ENCODE measurements at places on chromosomes 13 and 19.

DNA sequence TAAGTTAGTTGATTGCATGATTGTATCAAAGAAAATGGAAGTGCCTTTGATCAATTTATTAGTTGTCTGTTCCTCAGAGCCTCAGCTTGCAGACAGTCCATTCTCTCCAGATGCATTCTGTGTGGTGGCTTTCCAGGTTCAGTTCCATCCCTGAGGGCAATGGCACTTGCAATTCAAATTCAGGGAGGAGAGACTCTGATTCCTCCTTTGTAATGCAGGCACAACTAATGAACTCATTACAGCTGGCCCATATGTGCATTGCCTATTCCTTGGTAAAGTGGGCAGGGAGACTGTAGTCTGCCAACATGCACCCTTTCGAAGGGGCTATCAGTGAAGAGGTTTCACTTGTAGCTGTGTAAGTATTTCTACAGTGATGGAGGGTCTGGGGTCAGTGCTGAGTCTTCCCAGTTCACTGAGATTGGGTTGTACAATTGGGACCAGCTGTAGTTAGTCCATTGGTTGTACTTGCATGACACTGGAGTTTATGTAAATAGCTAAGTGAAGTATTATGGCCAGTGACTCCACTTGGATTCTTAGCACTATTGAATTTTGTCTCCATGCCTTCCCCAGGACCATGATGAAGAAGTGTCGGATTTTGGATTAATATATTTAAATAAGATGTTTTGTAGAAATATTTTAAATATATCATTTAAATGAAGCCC, 401.7 kb downstream of the GPC6 start:
- DNase-seq = no peak

DNA sequence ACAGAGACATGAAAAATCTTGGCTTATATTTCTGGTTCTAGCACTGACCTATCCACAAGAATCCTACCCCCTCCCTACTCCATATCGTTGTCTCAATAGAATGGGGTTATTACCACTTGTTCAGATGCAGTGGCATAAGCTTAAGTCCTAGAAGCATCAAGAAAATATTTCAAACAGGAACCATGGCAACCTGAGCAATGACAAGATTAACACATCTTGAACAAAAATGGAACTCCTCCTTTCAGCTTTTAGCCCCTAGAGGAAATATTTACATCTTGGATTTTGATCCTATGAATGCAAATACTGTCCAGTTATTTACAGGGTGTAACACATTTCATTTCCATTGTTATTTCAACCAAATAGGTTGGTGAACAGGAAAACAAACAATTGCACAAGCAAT, 46.1 kb upstream of the TSC22D1 start:
- DNase-seq = no peak

DNA sequence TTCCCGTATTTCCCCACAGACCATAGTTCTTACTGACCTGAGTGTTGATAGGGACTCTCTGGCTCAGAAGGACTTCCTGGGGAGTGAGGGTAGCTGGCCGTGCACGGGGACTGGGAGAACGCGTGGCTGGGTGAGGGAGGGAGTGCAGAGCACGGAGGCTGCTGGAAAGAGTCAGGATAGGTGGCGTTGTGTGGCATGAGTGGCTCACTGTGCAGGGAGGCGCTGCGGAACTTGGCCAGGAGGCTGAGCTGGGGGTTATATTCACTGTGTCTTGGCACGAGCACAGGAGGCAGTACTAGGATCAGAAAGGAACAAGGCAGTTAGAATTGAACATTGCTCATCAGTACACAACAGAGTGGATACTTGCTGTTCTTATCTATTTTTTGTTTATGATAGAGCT, 47.4 kb downstream of the SMAD9 start:
- DNase-seq = no peak

- DNase-seq = no peak
These were observed 690 bp downstream of the KMT2B start for GRCh38 chr19:35718345-35719041.

- DNase-seq = no peak
These were observed 431.2 kb downstream of the FOXO1 start for GRCh38 chr13:40235160-40235796.

GRCh38 chr13:103130146-103130545, 63.9 kb upstream of the SLC10A2 start:
- no peak for DNase-seq

- no peak for DNase-seq
These were observed 483.3 kb upstream of the SPRY2 start for GRCh38 chr13:80824229-80824628.

DNA sequence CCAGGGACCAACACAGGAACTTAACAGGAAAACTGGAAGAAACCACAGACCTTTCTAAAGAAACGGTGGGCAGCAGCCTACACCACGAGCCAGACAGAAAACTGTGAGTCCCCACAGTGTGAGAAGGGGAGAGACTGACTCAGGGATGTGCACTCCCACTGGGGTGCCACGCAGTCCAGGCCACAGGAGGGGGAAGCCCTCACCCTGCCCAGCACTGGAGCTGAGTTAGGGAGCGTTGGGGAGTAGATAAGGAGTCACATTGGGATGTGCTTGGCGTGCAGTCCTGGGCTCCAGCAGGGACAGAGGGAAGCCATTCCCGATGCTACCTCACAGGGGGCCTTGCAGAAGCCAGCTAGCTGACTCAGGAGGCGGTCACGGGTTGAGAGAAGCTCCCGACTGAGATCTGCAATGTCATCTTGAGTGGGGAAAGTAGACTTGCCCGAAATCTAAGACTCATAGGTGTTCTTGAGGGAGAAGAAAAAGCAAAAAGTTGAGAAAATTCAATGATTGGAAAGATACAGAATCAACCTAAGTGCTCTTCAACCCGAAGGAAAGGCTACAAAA, 17.3 kb downstream of the SIGLEC8 start:
- no peak for DNase-seq

GRCh38 chr19:50819636-50820035, 4.0 kb downstream of the KLK1 start:
- DNase-seq = no peak

- DNase-seq = no peak
These were observed 4.9 kb downstream of the GSX1 start for GRCh38 chr13:27797228-27797624.

- DNase-seq = no peak
These were observed 196.2 kb upstream of the ZNF536 start for GRCh38 chr19:30175987-30176386.

DNA sequence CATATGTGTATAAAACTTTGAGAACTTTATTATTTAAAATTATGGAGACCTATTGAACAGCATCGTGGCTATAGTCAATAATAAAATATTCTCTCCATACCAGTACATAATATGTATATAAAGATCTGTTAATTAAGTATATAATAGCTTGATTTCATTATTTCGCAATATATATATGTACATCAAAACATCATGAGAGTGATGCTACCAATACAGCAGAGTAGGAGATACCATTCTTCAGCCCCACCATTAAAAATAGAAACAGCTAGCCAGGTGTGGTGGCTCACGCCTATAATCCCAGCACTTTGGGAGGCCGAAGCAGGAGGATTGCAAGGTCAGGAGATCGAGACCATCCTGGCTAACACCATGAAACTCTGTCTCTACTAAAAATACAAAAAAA, 1755.3 kb upstream of the SPRY2 start:
- DNase-seq = no peak

GRCh38 chr13:63107179-63107943, 1691.7 kb upstream of the PCDH20 start:
- no peak for DNase-seq

DNA sequence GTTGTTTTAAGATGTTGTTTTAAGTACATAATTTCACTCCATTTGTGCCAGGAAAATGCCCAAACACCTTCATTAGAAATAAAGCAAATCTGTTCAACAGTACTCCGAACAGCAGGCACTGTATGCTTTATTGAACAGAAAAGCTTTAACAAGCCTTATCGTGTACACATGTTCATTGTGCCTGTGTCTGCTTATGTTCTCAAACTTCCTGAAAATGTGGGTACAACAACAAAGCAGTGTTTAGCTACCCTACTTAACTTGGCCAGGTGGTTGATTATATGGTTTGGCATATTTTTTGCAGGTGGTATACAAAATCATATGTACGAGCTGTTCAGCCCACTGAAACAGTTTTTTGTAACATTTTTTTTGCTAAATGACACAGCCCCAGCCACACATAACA, 718.0 kb downstream of the DACH1 start:
- DNase-seq = no peak

DNA sequence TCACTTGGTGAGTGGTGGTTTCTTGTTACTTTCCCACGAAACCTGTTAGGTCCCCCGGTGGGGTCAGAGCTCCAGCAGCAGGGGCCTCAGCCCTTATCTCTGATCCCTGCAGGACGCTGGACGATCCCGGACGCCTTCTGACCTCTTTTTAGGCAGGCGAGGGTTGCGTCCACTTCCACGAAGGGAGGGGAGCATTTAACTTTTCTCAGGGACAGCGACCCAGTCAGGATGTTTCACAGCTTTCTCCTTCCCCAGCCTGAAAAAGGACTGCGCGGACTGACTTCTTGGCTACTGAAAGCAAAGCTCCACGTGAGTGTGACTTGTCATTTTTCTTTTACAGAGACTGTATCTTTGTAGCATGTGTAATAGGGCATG, 692 bp downstream of the ZNF234 start:
- DNase-seq = no peak

- no peak for DNase-seq
These were observed 57.8 kb downstream of the MBNL2 start for GRCh38 chr13:97279913-97280312.

Measured in CD14-positive monocyte (primary cell).